Fibroblast of skin of right quadriceps (primary cell): ENCODE measurements at places on chromosomes 3 and 15.

GRCh38 chr3:69087030-69087791, 2.5 kb downstream of the ARL6IP5 start:
- DNase-seq: no peak

DNA sequence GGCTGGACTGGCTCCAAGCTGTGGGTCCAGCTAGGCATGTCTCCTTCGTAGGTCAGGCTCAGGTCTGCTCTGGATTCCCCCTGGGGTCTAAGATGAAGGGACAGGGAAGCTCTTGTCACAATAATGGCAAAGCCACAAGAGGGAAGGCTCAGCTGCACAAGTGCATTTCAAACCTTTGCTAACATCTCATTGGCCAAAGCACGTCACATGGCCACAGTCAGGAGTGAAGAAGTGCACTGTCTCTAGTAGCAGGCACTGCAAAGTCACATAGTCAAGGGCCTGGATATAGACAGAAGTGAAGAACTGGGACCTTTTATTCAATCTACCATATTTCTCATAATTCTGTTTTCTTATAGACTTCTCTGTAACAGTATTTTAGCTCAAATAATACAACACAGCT, 20.1 kb downstream of the DLEC1 start:
- no peak for DNase-seq

DNA sequence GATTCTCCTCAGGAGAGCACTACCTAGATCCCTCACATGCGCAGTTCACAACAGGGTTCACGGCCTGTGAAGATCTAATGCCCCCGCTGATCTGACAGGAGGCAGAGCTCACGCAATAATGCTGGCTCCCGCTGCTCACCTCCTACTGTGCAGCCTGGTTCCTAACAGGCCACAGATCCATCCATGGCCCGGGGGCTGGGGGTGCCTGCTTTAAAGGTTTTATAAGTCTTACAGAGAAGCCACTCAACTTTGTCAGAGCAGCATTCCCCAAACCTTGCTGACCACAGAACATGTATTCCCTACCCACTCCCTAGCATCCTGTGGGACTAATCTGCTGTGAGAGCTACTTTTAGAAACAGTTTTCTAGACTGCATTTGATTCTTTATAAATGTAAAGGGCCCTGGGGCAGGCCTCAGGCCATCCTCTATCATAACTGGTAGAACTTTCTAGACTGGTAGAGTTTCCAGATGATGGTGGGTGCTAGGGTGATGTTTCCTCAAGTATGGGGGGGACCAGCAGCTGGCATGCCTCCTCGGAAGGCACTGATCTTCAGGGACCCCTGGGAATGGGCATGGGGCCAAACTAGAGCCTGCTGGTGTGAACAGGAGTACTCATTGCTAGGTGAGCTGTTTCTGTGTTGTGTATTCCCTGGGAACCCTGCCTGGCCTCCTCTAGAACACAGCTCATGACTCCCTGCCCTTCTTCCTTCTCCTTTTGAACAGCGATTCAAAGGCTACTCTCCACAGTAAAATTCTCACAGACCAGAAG, 25.7 kb upstream of the RAD18 start:
- peak; percentile 54 for DNase-seq

DNA sequence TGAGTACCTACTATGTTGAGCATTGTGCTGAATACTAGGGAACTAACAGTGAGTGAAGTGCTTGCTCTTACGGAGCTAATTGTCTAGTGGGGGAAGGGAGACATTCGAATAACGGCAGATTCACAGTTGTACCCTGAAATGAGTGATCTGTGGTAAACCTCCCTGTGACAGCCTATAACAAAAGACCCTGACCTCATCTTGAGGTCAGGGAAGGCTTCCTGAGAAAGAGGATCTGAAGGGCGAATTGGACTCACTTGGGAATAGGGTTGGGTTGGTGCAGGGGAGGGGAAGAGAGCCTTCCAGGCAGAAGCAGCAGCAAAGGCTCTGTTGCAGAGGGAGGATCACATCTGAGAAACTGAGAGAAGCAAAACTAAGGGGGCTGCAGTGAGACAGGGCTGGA, 13.2 kb downstream of the HPS3 start:
- DNase-seq: no peak

DNA sequence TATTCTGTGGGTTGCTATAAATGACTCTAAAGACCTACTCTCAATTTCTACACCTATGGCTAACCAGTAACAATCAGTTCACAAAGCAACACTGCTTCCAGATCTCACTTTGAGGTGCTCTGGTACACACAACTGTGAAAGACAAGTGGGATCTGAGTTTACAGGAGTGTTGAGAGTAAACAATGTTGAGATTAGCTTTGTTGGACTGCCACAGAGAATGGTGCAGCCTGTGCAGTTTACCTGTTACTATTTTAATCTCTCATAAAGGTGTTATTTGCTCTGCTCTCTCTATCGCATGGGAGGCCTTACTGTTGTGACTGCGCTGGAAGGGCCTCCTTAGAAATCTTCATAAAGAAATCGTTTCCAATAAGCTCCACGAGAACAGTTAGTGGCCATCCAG, 112.0 kb downstream of the SOX2 start:
- no peak for DNase-seq
